Astrocyte of the spinal cord (primary cell): ENCODE measurements at places on chromosomes 12 and 14.
A peak's percentile ranks its signal among the peaks of the same experiment; 100 is the strongest.

GRCh38 chr14:60183741-60184140 is 18.5 kb upstream of the DHRS7 start:
- peak; percentile 51 for DNase-seq

- DNase-seq = no peak
These were observed 97.4 kb downstream of the PRKCH start for GRCh38 chr14:61418746-61419145.

GRCh38 chr14:71400871-71401321 is 493.6 kb downstream of the PCNX1 start:
- DNase-seq = peak; percentile 61

DNA sequence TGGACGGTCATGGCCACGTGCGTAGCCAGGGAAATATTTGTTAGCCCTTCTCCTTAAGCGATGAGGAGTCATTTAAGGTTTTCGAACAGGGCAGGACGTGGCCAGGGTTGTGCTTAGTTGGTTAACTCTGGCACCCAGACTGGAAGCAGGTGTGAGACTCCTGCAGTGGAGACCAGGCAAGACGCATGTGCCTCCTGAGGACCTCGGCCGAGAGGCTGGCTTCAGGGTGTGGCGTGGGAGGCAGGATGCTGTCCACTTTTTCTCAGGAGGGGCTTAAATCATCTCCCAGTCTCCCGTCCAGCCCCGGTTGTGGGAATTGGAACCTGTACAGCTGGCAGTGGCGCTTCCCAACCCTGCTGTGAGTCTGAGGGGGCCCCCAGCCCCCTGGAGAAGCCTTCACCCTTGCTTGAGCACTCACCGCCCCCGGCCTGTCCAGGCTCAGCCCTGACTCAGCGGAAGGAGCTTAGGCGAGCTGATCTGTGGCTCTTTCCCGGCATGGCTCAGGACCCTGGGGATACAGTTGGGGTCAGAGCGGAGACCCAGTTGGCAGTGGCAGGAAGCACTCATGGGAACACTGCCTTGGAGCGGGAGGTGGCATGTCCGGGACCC is 46.3 kb upstream of the TSPAN9 start:
- no peak for DNase-seq

- DNase-seq = no peak
These were observed 64.7 kb downstream of the TMEM121 start for GRCh38 chr14:105591052-105591451.

GRCh38 chr14:69320581-69321365 is 60.8 kb downstream of the GALNT16 start:
- no peak for DNase-seq

- peak; percentile 8 for DNase-seq
These were observed 141.4 kb upstream of the TMPO start for GRCh38 chr12:98374007-98374406.

GRCh38 chr12:89427508-89428156 is 75.3 kb upstream of the DUSP6 start:
- no peak for DNase-seq

GRCh38 chr12:27342536-27342935 is 9.9 kb downstream of the BMAL2 start:
- peak; percentile 34 for DNase-seq

DNA sequence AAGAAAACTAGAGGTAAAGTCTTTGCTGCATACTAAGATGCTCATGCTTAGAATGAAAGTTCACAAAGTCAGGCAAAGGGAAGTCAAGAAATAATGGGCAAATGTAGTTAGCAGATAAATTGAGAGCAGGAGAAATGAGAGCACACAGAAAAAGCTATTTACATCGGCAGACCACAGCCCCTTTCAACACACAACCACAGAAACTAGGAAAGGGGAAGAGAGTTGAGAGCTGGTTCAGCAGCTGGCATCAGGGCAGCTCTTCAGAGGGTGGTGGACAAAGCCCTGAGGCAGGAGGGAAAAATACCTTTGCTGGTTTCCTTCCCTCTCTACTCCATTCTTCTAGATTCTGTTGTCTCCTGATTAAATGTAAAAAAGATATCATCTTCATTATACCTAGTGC is 95.4 kb upstream of the ANO4 start:
- no peak for DNase-seq

DNA sequence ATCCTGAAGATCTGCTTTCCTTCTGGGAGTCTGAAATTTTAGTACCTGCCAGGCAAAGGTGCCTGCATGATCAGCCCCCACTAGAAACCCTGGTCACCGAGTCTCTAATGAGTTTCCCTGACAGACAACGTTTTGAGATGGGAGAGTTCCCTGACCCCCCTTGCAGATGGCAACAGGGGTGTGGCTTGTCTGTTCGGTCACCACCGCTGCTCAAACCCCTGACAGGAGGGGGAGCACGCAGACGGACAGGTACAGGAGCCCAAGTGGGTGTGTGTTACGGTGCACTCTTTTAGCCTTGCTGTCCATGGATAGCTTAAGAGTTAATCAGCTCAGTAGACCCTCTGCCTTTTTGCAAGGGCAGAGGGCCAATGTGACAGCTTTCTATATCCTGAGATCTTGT is 19.3 kb upstream of the CDKN3 start:
- no peak for DNase-seq

- no peak for DNase-seq
These were observed 335.8 kb upstream of the E2F7 start for GRCh38 chr12:77401064-77401769.

- DNase-seq = no peak
These were observed 62.8 kb upstream of the SLC35F4 start for GRCh38 chr14:57928732-57929131.

GRCh38 chr12:6943722-6944380 is at the start of the genes C12orf57 and RNU7-1:
Gene C12orf57, plus strand, starts transcription at chr12:6944022. Its CDS starts 100 bp downstream, at chr12:6944122.
Gene RNU7-1, plus strand, starts transcription at chr12:6943816.
- DNase-seq = peak; percentile 95

DNA sequence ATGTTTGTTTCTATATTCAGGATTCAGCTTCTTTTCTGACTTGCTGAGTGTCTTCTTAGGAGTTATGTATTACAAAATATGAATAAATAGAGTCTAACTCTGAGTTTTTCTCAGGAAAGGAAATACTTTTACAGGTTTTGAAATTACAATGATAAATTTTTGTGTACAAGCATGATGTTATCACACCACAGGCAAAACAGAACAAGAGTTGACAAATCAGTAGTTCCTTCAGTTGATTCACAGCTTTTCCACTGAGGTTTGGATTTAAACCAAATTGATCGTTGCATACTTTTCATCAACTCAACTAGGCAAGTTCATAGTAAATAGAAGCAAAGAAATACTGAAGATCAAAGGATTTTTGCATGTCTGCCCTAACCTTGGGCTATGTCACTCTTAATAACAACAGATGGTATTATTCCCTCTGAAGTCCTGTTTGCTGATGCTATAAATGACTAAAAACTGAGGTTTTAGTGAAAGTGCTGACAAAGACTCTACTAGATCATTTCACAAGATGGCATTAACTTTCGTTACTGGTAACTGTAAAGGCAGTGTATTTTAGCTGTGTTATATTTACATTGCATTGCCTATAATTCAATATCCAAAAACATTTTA is 520.2 kb downstream of the FLRT2 start:
- DNase-seq = no peak

- DNase-seq = no peak
These were observed 26.9 kb downstream of the GLT1D1 start for GRCh38 chr12:128879898-128880764.

DNA sequence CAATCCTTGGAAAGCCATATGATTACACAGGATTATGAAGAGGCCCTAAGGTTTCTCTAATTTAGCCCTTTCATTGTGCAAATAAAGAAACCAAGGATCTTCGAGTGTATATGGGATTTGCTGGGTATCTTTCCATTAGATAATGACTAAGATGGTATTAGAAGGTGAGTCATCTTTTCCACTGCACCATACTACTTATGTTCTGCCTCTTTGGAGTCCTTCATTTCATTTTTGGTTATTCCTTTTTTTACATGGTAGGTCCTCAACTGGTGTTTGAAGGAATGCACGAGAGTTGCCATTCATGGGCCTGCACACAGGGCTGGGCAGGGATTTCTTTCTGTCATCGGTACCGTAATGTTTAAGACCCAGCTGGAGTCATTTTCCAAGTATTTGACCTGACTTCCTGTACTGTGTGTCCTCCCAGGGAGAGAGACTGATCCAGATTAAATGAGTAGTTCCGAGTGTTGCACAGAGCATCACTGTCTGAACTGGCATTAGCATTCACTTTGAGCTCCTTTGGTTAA is 85.7 kb downstream of the BORCS5 start:
- DNase-seq = peak; percentile 77

DNA sequence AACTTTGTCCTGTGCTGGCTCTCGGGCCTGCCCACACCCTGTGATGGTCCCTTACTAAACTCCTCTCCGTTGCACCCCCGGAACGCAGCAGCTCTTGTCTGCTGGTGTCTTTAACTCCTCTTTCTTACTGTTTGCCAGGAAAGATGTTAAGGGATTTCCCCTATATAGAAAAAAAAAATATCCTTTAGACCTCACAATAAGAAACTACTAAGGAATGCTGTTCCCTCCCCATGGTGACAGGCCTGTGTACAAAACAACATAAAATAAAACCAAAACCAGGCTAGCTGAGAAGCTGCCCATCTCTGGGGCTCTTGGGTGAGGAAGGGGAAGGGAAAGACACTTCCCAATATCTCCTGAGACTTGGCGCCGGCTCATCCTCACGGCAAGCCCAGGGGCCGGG is 95.4 kb downstream of the CHGA start:
- no peak for DNase-seq

- DNase-seq = no peak
These were observed 75.9 kb downstream of the RCOR1 start for GRCh38 chr14:102668291-102668873.

DNA sequence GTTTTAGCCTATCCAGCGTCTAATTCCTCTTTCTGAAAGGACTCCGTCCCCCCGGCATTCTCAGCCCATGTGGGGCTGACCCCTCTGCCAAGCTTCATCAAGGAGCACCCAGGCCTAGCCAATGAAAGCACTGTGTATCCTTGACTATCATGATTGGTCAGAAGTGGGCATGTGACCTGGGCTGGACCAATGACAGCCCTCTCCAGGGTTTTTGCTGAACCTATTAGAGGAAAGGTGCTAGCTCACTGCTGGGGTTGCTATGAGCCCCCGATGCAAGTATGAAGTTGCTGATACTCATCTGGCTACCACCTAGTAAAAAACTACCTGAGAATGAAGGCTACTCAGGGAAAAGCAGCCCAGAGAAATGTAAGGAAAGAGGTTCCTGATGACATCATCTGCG is 68.1 kb downstream of the LRRC74A start:
- no peak for DNase-seq

DNA sequence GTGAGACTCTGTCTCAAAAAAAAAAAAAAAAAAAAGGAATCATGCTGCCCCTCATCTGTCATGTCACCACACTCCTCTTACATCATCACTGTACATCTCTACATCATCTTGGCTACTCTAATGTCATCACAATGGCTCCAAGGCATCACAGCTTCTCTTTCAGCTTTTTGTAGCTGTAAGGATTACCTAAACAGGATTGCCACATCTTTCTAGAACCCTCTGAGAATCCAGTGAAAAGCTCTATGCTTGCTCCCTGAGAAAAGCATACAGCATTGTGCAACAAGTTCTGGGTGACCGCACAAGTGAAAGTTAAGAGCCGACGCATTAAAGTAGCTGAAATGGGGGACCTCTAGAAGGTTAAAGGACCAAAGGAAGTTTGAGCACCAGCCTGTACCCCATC is 272.5 kb downstream of the C12orf50 start:
- no peak for DNase-seq

- DNase-seq = no peak
These were observed 92.8 kb upstream of the BBS10 start for GRCh38 chr12:76441016-76441415.

GRCh38 chr12:94027561-94027960 is 120.8 kb upstream of the PLXNC1 start:
- no peak for DNase-seq

GRCh38 chr14:105531088-105531893 is 4.9 kb downstream of the TMEM121 start:
- no peak for DNase-seq

GRCh38 chr12:82966001-82966559 is 279.4 kb downstream of the TMTC2 start:
- DNase-seq = no peak

GRCh38 chr14:97218691-97219430 is 421.7 kb downstream of the VRK1 start:
- peak; percentile 1 for DNase-seq

GRCh38 chr14:32209471-32209870 is 6.4 kb upstream of the RNU6-8 start:
- no peak for DNase-seq

GRCh38 chr14:69879175-69880043 is at the start of gene SMOC1:
Gene SMOC1, plus strand, starts transcription at chr14:69879416. Its CDS starts 263 bp downstream, at chr14:69879679.
- DNase-seq = peak; percentile 80

DNA sequence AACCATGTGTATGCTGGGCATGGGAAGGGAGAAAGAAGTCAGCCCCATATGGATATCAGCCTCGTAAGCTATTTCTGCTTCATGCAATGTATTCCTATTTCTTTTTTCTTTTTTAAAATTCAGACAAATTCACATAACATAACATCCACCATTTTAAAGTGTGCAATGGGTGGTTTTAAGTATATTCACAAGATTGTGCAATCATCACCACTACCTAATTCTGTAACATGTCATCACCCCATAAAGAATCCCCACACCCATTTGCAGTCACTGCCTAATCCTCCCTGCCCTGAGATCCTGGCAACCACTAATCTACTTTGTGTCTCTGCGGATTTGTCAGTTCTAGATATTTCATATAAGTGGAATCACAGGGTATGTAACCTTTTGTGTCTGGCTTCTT is 9.5 kb downstream of the POMT2 start:
- DNase-seq = no peak

DNA sequence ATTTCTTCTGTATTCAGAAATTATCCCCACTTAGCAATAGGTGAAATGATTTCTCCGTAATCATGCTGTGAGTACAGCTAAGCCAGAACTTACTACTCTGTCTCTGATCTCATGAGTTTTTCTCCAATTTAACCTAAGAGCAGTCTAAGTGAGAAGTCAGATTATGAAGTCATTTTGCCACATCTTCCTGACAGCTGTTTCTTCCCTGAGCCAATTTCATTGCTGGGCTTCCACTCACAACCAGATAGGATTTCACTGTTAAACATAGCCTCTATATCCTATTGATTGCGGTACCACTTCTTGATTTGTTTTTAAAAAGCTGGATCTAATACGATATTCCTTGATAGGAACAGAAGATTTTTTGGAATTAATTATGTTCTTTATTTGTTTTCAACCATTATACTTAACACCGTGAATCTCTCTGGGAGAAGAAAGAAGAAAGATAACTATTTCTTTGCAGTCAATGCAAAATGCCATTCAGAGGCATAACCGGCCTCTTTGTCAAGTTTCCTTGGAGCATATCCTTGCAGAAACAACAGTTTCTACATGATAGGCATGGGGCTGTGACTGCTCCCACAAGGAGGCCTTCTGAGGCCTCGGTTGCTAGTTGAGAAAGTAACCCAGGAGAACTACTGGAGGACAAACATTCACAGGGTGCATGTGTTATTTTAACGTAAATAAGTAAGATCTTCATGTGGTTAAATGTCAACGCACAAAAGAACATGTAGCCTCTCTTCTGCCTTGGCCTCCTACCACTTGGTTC is 212.2 kb downstream of the NPAS3 start:
- no peak for DNase-seq

GRCh38 chr12:115864396-115864795 is 413.1 kb downstream of the MED13L start:
- DNase-seq = no peak
